ENCODE measurements at places on chromosomes 16 and 17. TPM values are rescaled to one million over a fixed set of nuclear protein-coding genes. Genes with fewer than 3 reads are reported as not detected.

Gene PHOSPHO1
- total RNA-seq = 0.64 TPM

Gene RAB37
- 2.8 TPM for total RNA-seq

Gene SCIMP
- 1.2 TPM for total RNA-seq

Gene KRT36
- not detected for total RNA-seq

Gene CDIP1
- 53.3 TPM for total RNA-seq

Gene TMEM238L
- not detected for total RNA-seq

Gene TMC5
- not detected for total RNA-seq

Gene GAST
- not detected for total RNA-seq

Gene ADAP2
- 8.0 TPM for total RNA-seq
